ENCODE measurements at places on chromosomes 3 and 15.
A peak's percentile ranks its signal among the peaks of the same experiment; 100 is the strongest.

GRCh38 chr3:106206613-106207012, 337.8 kb upstream of the CBLB start:
- H3K27ac ChIP-seq: no peak overlapping the region
- H3K27me3 ChIP-seq: no peaks in the 10 kb centered on the region
- no peak overlapping the region for H3K4me3 ChIP-seq

- no peak overlapping the region for H3K27ac ChIP-seq
- no peak for DNase-seq
- no peak overlapping the region for H3K4me3 ChIP-seq
- no peaks in the 10 kb centered on the region for H3K27me3 ChIP-seq
- no peaks in the 10 kb centered on the region for H3K36me3 ChIP-seq
- H3K4me1 ChIP-seq: no peaks in the 10 kb centered on the region
Observed at GRCh38 chr15:39456582-39457330, 124.1 kb upstream of the THBS1 start.

- no peak overlapping the region for H3K4me3 ChIP-seq
- no peak overlapping the region for H3K27ac ChIP-seq
- H3K27me3 ChIP-seq: no peaks in the 10 kb centered on the region
Observed at GRCh38 chr15:68205954-68206539, 915 bp upstream of the CALML4 start.

GRCh38 chr15:65401611-65402240, 21.0 kb downstream of the IGDCC4 start:
- no peak overlapping the region for H3K4me3 ChIP-seq
- no peak for DNase-seq
- H3K27ac ChIP-seq: no peak overlapping the region

GRCh38 chr3:4320096-4320911, 17.1 kb downstream of the SETMAR start:
- no peak overlapping the region for H3K4me3 ChIP-seq
- H3K27me3 ChIP-seq: no peaks in the 10 kb centered on the region
- DNase-seq: no peak

- H3K4me3 ChIP-seq: no peak overlapping the region
- no peak overlapping the region for H3K27ac ChIP-seq
- H3K4me1 ChIP-seq: no peaks in the 10 kb centered on the region
- H3K27me3 ChIP-seq: no peaks in the 10 kb centered on the region
Observed at GRCh38 chr3:930866-931265, 162.0 kb upstream of the CNTN6 start.

- no peaks in the 10 kb centered on the region for H3K36me3 ChIP-seq
- no peak overlapping the region for H3K4me3 ChIP-seq
- no peaks in the 10 kb centered on the region for H3K4me1 ChIP-seq
- DNase-seq: no peak
Observed at GRCh38 chr3:102447272-102447671, 12.5 kb downstream of the ZPLD1 start.

GRCh38 chr3:194984066-194984465, 286.9 kb downstream of the XXYLT1 start:
- no peak for DNase-seq
- H3K27ac ChIP-seq: no peak overlapping the region

DNA sequence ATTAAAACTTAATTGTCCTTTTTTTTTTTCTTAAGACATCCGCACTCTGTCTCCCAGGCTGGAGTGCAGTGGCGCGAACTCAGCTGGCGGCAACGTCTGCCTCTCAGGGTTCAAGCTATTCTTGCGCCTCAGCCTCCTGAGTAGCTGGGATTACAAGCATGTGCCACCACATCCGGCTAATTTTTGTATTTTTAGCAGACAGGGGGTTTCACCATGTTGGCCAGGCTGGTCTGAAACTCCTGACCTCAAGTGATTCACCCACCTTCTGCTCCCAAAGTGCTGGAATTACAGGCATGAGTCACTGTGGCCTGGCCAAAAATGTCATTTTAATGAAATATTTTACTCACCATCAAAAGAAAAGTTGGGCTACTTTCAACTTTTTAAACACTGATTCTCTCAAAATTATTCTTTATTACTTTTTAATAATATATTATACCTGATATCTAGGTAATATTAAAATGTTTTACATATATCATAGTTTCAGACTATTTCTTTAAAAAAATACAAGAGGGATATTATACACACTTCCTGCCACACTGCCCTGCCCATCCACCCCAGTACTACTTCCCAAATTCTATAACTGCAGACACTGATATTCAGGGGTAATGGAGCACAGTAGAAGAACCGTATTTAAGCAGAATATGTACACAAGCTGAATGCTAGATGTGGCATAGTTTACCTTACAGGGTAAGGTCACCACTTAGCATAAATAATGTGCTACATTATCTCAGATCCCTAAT, 723.9 kb upstream of the ZNF385D start:
- DNase-seq: no peak
- no peaks in the 10 kb centered on the region for H3K36me3 ChIP-seq
- H3K27me3 ChIP-seq: no peaks in the 10 kb centered on the region

- DNase-seq: no peak
- H3K4me1 ChIP-seq: peaks cover 26% of the 10 kb centered on the region
- H3K36me3 ChIP-seq: no peaks in the 10 kb centered on the region
- no peak overlapping the region for H3K27ac ChIP-seq
- no peaks in the 10 kb centered on the region for H3K27me3 ChIP-seq
Observed at GRCh38 chr3:118970819-118971218, 63.8 kb downstream of the IGSF11 start.

GRCh38 chr3:125462722-125463299, 57.2 kb downstream of the SNX4 start:
- no peak for DNase-seq
- no peak overlapping the region for H3K4me3 ChIP-seq
- H3K36me3 ChIP-seq: peaks cover 39% of the 10 kb centered on the region
- no peaks in the 10 kb centered on the region for H3K27me3 ChIP-seq
- no peaks in the 10 kb centered on the region for H3K4me1 ChIP-seq

DNA sequence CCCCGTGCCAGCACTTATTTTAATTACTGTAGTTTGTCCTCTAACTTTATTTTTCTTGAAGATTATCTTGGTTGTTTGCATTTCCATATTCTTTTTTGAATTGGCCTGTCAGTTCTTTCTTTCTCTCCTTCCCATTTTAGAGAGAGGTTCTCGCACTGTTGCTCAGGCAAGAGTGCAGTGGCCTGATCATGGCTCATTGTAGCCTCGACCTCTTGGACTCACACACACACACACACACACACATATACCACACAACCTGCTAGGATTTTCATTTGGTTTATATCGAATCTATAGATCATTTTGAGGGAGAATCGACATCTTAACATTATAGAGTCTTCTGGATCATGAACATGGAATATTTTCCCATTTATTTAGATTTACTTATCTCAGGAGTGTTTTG, 8.7 kb downstream of the FEM1B start:
- H3K4me1 ChIP-seq: peaks cover 76% of the 10 kb centered on the region
- H3K4me3 ChIP-seq: no peak overlapping the region
- no peak for DNase-seq
- peak overlapping the region; percentile 97 for H3K27ac ChIP-seq

- no peaks in the 10 kb centered on the region for H3K36me3 ChIP-seq
- H3K4me1 ChIP-seq: no peaks in the 10 kb centered on the region
- H3K27ac ChIP-seq: no peak overlapping the region
Observed at GRCh38 chr3:80051602-80051962, 283.8 kb upstream of the ROBO1 start.

DNA sequence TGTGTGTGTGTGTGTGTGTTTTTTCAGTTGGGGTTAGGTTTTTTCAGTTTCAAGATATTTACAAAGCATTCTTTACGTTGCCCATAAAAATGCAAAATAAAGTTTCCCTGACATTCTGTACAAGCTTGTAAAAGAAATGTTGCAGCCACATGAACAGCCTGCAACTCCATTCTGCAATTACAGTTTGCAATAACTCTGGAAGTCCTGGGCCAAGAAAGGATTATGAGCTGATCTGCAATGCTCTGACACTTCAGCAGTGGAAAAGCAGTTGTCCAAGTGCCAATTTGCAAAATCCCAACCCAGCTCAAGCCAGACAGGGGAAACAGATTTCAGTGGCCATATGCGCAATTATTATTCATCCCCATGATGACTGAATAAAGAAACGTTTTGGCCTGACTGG, 322.1 kb downstream of the MEX3B start:
- no peaks in the 10 kb centered on the region for H3K27me3 ChIP-seq
- no peak overlapping the region for H3K27ac ChIP-seq
- no peaks in the 10 kb centered on the region for H3K4me1 ChIP-seq
- DNase-seq: peak; percentile 3
- no peak overlapping the region for H3K4me3 ChIP-seq
- H3K36me3 ChIP-seq: no peaks in the 10 kb centered on the region

DNA sequence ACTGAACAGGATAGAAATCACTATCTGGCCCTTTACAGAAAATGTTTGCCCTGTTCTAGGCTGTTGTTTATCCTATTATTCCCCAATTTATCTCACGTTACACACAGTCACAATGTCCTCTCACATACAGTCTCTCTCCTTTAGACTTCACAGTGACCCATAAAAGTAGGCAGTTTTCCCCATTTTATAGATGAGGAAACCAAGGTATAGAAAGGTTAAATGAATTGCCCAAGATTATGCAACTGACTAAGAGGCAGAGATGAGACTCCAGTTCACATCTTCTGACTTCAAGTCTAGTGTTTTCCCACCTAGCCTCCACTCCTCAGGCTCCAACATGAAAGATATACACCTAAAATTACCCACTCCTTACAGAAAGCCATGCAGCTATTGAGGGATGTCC, 99.3 kb upstream of the PLCL2 start:
- peaks cover 9% of the 10 kb centered on the region for H3K4me1 ChIP-seq
- no peaks in the 10 kb centered on the region for H3K36me3 ChIP-seq
- no peak for DNase-seq
- no peak overlapping the region for H3K4me3 ChIP-seq

- no peaks in the 10 kb centered on the region for H3K27me3 ChIP-seq
- H3K4me3 ChIP-seq: no peak overlapping the region
- DNase-seq: no peak
- H3K4me1 ChIP-seq: peaks cover 6% of the 10 kb centered on the region
- H3K27ac ChIP-seq: no peak overlapping the region
Observed at GRCh38 chr15:31077181-31077580, 24.3 kb downstream of the TRPM1 start.

DNA sequence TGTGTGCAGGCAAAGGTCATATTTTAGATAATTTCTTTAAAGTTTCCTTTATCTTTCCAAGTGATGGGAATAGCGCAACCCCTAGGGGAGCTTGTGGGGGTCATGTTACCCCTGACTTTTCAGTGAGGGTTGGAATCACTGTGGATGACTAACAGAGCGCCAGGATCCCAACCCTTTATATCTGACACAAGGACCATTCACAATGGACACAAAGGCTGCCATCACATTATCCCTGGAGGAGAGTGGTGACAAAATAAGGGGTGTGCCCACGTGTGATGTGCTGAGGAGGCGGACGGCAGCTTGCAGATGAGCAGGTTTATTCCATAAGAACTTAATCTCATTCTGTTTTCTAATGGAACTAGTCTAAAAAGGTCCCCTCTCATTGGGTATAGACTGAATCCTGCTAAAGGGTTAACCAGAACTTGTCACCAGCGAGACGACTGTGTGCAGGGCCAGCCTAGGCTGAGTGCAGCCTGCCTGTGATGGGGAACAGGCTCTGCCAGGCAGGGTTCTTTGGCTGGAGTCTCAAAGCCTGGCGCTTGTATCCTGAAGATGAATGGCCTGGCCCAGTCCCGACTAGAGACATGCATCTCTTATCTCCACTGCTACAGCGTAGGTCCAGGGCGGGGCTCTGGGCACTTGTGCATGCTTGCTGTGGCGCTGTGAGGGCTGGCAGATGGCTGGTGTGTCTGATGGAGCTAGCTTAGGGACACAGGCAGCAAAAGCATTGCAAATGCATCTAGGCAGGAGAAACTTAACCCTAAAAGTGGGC, 50.2 kb downstream of the CHDH start:
- H3K4me3 ChIP-seq: no peak overlapping the region
- no peak for DNase-seq
- peaks cover 2% of the 10 kb centered on the region for H3K27me3 ChIP-seq
- no peak overlapping the region for H3K27ac ChIP-seq
- no peaks in the 10 kb centered on the region for H3K4me1 ChIP-seq
- H3K36me3 ChIP-seq: no peaks in the 10 kb centered on the region

- no peak for DNase-seq
- H3K36me3 ChIP-seq: no peaks in the 10 kb centered on the region
- H3K4me3 ChIP-seq: no peak overlapping the region
- no peak overlapping the region for H3K27ac ChIP-seq
Observed at GRCh38 chr3:17982211-17982880, 239.9 kb upstream of the TBC1D5 start.

GRCh38 chr15:74845208-74845568, 2.2 kb upstream of the ULK3 start:
- no peaks in the 10 kb centered on the region for H3K27me3 ChIP-seq
- no peak for DNase-seq
- no peak overlapping the region for H3K27ac ChIP-seq
- H3K4me1 ChIP-seq: peaks cover 29% of the 10 kb centered on the region
- H3K36me3 ChIP-seq: peaks cover 50% of the 10 kb centered on the region
- H3K4me3 ChIP-seq: no peak overlapping the region

GRCh38 chr3:57518276-57518915, 25.7 kb downstream of the DNAH12 start:
- H3K4me1 ChIP-seq: no peaks in the 10 kb centered on the region
- no peaks in the 10 kb centered on the region for H3K27me3 ChIP-seq
- no peak for DNase-seq
- no peaks in the 10 kb centered on the region for H3K36me3 ChIP-seq
- H3K27ac ChIP-seq: no peak overlapping the region
